ENCODE measurements at places on chromosomes 2 and 18. TPM values are rescaled to one million over a fixed set of nuclear protein-coding genes. Genes with fewer than 3 reads are reported as not detected.

The NIFK gene
- 50.5 TPM for total RNA-seq

GRCh38 chr2:113124984-113125855 lies 2.2 kb upstream of the IL1RN start:
- DNase-seq = no peak

The SLC19A3 gene
- 5.6 TPM for total RNA-seq

DNA sequence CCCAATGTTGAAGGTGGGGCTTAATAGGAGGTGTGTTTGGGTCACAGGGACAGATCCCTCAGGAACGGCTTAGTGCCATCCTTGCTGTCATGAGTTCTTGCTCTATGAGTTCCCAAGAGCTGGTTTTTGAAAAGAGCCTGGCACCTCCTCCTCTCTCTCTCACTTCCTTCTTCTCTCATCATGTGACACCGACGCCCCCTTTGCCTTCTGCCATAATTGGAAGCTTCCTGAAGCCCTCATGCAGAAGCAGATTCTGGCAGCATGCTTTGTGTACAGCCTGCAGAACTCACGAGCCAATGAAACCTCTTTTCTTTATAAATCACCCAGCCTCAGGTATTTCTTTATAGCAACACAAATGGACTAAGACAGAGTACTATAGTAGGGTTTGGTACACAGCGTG lies 100.4 kb upstream of the SH3BP4 start:
- no peak for DNase-seq

DNA sequence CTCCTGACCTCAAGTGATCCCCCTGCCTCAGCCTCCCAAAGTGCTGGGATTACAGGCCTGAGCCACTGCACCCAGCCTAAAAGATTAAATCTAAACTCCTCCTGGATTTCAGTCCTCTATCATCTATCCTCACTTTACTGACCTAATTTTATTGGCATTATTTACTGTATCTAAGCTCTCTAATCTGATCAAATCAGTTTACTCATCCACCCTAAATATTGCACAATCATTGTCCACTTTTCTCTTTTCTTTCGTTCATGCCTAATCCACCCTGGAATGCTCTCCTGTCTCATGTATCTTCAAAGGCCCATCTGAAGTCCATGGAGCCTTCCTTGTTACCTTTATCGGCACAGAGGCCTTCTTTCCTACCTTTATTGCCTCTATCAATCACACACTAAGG lies 31.6 kb upstream of the GPR155 start:
- no peak for DNase-seq

The TTN gene
- total RNA-seq = 0.79 TPM

DNA sequence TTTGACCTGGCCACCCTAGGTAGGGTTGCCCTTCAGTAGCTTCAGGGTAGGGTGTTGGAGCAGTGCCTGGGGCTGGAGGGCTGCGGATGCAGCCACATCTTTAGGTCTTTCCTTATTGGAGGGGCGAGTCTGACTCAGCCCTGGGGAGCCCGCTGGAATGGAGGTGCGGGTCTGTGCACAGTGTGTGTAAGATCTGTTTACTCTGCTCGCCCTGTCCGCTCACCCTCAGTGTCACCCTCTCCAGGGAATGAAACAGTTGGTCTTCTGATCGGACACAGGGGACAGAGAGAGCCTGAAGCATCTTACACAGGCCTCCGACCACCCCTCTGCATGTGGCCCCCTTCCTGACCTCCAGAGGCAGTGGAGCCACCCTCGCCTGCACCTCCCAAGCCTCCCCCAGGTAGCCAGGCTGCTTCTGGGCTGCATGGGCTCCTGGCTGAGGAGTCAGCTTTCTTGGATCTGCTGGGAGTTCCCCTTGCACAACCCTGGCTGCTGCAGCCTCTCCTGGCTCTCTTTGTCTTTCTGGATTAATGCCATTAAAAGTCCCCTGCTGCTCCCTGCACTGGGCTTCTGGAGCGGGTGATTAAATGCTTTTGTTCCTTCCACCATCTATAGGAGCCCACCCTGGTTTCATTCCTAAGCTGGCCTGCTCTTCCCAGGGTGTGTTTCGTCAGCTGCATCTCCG lies 82.6 kb downstream of the ASB1 start:
- no peak for DNase-seq

The NTSR2 gene
- total RNA-seq = not detected

GRCh38 chr2:140808820-140809219 lies 1322.0 kb downstream of the LRP1B start:
- no peak for DNase-seq

The CDH2 gene
- 0.47 TPM for total RNA-seq

GRCh38 chr18:11883153-11883552 lies 25.0 kb downstream of the MPPE1 start:
- no peak for DNase-seq

- DNase-seq = no peak
These were observed 871.5 kb downstream of the RNF144A start for GRCh38 chr2:7788736-7789135.

- DNase-seq = no peak
These were observed 98.8 kb downstream of the LCLAT1 start for GRCh38 chr2:30545875-30546274.

DNA sequence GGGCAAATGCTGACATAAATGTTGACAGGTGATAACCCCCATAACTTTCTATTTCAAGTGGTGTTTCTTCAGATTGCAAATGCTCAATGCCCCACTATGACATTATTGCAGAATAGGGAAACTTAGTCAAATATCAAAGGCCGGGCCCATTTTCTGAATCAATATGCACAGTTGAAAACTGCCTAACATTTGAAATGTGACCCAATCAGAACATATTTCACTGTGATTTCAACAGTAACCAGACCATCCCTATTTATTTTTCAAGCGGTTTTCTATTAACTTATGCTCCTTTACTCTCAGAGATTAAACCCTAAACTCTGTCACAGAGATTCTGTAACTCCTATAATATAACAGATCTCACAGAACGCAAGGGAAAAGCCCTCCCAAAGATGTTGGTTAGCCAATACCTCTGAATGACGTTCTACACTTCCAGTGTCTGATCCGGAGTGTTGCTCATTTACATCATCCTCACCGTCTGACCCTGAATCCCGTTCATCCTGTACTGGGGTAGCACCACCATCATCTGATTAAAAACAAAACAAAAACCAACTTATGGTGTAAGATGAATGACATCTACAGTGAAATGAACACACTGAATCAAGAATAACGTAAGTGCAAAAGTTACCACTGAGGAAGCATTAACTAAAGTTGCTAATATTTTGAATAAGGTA lies 2.9 kb downstream of the IWS1 start:
- no peak for DNase-seq

DNA sequence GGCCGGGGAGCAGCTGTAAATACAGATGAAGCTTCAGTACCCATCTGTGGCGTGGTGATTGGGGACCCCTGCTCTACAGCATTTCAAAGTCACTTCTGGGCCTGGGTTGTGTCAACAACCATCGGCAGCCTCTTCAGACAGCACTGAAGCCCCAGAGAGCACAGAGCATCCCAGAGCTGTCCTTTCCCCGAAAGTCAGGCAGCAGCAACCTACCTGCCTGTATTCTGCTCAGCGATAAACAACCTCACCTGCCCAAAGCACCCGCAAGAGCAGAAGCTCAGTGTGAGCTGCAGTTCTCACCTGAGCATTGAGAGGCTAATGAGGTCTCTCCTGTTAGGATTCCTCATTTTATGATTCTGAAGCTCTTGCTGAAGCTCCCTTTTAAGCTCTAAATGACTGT lies 19.3 kb downstream of the TRABD2A start:
- no peak for DNase-seq

- DNase-seq = no peak
These were observed 48.0 kb upstream of the CYP1B1 start for GRCh38 chr2:38123911-38124310.

DNA sequence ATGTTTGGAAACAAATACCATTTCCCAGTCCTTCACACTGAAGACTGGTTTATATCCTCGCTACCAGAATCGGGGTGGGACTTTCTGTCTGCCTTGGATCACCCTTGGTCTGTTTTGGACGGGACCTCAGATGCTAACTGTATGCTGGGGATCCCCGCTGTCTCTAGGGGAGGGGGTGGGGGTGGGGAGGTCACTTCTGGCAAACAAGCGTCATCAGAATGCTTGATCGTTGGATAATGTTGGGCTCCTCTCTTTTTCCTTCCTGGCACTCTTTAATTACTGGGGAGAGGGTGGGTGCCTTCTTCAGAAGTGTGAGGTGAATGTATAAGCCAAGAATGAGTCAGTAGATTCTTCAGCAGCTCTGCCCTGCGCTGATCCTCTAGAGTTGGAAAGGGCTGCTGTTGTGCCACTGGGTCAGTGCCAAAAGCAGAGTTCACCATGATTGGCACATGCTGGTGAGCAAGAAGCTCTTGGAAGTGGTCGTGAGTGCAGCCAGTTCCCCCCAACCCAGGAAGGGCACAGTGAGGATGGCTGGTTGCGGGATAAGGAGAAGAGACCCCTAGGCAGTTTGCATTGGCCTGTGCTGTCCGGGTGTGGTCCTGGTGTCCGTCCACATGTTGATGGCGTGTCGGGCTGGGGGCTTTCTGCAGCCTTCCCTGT lies 32.2 kb downstream of the DGKD start:
- no peak for DNase-seq

The RBKS gene
- total RNA-seq = 1.2 TPM

- no peak for DNase-seq
These were observed 31.2 kb downstream of the EPC2 start for GRCh38 chr2:148675708-148676107.
